ENCODE measurements at places on chromosomes 2 and 18.

DNA sequence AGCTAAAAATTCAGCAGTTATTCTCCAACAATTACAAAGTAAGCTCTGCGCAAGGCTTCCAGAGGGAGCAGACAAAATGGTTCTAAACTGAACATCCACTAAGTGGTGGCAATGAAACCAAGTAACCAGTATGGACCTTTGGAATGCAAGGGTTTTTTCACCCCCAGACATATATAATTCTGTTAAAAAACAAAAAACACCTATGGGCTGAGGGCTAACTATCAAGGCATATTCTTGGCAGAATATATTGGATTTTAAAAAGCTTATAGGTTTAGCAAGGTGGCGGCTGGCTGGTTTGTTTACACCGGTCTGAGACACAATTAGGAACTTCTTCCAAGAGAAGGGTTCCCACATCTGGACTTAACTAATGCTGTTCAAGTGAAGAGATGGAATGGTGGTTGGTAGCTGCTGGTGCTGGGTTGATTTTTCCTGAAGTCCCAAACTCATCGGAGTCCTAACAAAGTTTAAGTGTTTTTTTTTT lies 2.8 kb downstream of the ZFP36L2 start:
- no peak for DNase-seq

- no peak for DNase-seq
Measured at GRCh38 chr18:21064347-21064746, 47.3 kb downstream of the ROCK1 start.

GRCh38 chr2:99867770-99868169 lies 274.6 kb downstream of the AFF3 start:
- DNase-seq: no peak

DNA sequence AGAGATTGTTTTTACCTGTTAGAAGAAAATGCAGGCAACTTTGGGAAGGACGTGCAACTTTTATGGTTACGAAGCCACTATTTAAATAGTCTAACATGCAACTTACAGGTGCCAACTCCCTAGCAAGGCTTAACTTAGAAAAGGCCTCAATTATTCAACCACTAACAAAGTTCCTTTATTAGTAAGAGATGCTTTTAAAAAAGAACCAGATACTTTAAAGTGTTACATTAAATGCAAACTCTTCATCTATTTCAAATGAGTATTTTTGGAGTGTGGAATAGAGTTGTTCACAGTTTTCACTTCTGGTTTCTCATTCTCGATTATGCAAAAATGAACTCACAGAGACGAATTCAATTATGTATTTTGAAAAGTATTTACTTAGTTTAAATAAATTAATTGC lies 51.7 kb downstream of the PELI1 start:
- no peak for DNase-seq

GRCh38 chr2:117738991-117739839 lies 75.3 kb upstream of the DDX18 start:
- DNase-seq: no peak

- no peak for DNase-seq
Measured at GRCh38 chr2:16478434-16479210, 187.0 kb downstream of the CYRIA start.

GRCh38 chr18:59697236-59697932 lies at the start of gene CCBE1:
TSS of gene CCBE1 (minus strand) at chr18:59697423.
- peak; percentile 81 for DNase-seq

GRCh38 chr2:204842661-204843485 lies 297.6 kb downstream of the PARD3B start:
- peak; percentile 42 for DNase-seq

GRCh38 chr2:32248299-32248698 lies 16.4 kb downstream of the NLRC4 start:
- DNase-seq: no peak

- no peak for DNase-seq
Measured at GRCh38 chr2:233148354-233148753, 88.2 kb downstream of the INPP5D start.

- no peak for DNase-seq
Measured at GRCh38 chr2:9463698-9464034, 10.7 kb upstream of the IAH1 start.

DNA sequence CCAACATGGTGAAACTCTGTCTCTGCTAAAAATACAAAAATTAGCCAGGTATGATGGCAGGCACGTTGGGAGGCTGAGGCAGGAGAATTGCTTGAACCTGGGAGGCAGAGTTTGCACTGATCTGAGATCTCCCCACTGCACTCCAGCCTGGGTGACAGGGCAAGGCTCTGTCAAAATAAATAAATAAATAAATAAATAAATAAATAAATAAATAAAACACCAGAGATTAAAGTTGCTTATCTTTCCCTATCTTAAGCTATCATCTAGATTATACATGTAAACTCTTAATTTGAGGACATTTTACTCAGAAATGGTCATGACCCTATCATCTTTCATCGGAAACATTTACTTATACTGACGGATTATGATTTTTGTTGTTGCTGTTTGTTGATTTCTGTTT lies 373.2 kb downstream of the GALNT13 start:
- no peak for DNase-seq

DNA sequence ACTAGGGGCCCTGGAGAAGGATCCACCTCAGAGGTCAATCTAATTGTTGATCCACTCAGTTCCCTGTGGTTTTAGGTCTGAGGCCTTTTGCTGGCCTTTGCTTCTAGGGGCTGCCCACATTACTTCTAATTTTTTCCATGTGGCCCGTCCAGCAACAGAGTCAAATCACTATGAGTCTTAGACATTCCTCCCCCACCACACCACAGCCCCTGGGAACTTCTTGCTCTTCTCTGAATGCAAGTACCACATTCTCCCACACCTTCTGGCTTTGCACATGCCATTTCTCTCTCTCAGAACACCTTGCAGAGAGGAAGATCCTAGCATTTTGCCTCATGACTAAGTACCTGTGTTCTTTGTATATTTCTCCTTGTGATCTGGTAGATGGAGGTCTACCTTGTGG lies 286.9 kb downstream of the SETBP1 start:
- DNase-seq: no peak

DNA sequence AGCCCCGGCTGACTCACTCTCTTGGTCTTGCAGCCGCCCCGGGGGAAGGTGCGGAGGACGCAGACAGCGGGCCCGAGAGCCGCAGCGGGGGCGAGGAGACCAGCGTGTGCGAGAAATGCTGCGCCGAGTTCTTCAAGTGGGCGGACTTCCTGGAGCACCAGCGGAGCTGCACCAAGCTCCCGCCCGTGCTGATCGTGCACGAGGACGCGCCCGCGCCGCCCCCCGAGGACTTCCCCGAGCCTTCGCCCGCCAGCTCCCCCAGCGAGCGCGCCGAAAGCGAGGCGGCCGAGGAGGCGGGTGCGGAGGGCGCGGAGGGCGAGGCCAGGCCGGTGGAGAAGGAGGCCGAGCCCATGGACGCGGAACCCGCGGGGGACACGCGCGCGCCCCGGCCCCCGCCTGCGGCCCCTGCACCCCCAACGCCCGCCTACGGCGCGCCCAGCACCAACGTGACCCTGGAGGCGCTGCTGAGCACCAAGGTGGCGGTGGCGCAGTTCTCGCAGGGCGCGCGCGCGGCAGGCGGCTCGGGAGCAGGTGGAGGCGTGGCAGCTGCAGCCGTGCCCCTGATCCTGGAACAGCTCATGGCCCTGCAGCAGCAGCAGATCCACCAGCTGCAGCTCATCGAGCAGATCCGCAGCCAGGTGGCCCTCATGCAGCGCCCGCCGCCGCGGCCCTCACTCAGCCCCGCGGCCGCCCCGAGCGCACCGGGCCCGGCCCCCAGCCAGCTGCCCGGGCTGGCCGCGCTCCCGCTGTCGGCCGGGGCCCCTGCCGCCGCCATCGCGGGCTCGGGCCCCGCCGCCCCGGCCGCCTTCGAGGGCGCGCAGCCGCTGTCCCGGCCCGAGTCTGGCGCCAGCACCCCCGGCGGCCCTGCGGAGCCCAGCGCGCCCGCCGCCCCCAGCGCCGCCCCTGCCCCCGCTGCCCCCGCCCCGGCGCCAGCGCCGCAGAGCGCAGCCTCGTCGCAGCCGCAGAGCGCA lies 12.7 kb downstream of the SALL3 start:
- DNase-seq: no peak

DNA sequence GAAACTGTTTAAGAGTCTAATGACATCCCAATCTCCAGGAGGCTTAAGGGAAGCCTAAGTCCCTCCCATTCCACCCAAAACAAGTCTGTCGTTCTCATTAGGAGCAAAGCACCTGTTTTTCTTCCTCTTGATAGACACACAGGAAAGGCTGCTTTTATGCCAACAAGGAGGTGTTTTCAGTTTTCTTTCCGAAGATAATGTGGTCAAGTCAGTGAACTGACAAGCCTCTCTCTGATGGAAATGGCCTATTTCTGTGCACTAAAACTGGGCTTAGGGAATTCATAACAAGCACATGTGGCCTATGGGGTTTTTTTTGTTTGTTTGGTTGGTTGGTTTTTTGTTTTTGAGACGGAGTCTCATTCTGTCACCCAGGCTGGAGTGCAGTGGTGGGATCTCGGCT lies 36.2 kb downstream of the FBLN7 start:
- DNase-seq: no peak

- no peak for DNase-seq
Measured at GRCh38 chr2:98732430-98733051, 1.6 kb upstream of the MGAT4A start.

GRCh38 chr2:182792441-182792840 lies 74.0 kb downstream of the FRZB start:
- no peak for DNase-seq

- DNase-seq: peak; percentile 34
Measured at GRCh38 chr2:106537047-106537446, 49.9 kb downstream of the CD8B2 start.

DNA sequence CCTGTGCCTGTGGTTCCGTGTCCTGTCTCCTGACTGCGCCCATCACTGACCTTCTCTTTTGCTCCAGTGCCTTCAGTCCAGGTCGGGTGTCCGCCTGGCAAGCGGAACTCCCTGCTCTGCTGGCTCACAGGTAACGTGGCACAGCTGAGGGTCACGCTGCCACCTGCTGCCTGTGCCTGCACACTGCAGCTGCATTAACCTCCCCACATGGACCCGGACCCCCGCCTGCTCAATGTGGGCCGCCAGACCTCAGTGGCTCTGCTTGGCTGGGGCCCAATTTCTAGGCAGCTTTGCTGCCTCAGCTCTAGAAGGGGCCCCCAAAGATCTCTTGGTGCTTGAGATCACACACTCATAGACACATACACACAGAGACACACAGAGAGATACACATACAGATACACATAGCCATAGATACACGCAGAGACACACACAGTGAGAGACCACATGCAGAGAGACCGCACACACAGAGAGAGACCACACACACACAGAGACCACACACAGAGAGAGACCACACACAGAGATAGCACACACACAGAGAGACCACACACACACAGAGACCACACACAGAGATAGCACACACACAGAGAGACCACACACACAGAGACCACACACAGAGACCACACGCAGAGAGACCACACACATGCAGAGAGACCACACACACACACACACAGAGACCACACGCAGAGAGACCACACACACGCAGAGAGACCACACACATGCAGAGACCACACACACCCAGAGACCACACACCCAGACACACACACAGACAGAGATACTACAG lies 14.9 kb upstream of the CNNM3 start:
- peak; percentile 82 for DNase-seq

GRCh38 chr2:65867446-65867845 lies 435.0 kb upstream of the SPRED2 start:
- DNase-seq: no peak

- peak; percentile 80 for DNase-seq
Measured at GRCh38 chr2:232511336-232511890, 8.8 kb upstream of the PRSS56 start.

- peak; percentile 10 for DNase-seq
Measured at GRCh38 chr2:238498691-238499295, 72.1 kb downstream of the ASB1 start.

DNA sequence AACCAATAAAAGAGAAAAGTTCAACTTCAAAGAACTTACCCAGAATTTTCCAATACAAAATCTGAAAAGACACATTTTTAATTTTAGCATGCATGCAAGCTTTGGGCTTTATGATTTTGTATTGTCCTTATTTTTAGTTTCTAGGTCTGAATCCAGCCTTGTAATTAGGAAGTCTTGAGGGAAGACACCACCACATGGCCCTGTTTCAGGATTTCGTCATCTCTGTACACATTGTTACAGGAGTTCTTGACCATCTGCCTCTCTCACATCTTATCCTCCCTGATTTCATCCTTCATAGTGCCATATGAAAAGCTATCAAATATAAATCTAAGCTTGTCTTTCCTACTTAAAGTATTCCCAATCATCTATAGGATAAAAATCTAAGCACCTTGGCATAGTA lies 176.1 kb downstream of the TXNL1 start:
- no peak for DNase-seq

- no peak for DNase-seq
Measured at GRCh38 chr2:38174646-38175423, 98.9 kb upstream of the CYP1B1 start.

- DNase-seq: no peak
Measured at GRCh38 chr2:24080701-24081100, 3.9 kb downstream of the TP53I3 start.

DNA sequence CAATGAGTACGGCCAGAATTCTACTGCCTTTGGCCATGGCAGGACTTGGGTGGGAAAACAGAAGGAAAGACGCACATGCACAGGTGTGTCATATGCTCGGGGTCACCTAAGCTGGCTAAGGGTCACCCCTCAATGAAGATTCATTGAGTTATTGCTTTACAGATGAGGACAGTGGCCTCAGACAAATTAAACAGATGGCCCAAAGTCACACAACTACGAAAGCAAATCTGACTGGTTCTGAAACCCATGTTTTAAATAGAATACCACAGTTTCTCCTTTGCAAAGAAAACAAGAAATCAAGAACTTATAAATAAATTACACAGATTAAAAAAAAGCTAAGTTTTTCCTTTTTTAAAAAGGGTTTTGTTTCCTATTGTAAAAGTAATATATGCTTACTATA lies 70.5 kb downstream of the ID2 start:
- no peak for DNase-seq

- no peak for DNase-seq
Measured at GRCh38 chr18:58657081-58657480, 14.2 kb upstream of the MALT1 start.

DNA sequence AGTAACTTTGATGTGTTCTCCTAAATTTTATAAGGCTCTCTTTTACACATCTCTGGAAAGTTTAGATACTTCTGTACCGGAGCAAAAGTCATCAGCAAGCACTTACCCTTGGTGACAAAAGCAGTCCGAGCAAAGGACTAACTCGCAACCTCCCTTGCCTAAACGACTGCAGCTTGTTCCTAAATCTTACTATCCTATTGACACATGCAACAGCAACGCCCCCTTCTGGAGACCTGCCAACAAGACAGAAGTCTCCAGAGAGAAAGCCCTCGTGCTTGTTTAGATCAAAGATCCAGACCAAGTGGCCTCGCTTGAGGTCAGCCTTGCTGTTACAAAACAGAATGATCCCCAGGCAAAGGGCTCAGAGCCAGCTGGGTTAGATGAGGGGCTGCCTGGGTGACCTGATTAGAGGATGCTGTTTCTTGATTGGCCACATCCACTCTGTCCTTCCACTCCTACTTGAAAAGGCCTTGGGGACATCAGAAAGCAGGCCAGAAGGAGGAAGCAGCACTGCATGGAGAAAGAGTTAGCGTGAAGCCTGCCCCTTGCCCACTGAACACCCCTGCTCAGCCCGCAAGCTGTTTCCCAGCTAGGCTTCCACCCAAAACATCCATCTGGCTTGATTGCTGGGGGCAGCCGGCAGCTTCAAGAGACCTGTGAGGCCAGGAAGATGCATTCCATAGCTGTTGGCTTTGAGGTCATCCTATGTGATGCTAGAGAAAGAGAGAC lies 94.3 kb downstream of the HNRNPLL start:
- peak; percentile 95 for DNase-seq

GRCh38 chr2:189629531-189630453 lies 31.5 kb upstream of the ASNSD1 start:
- DNase-seq: no peak

GRCh38 chr2:206840999-206841398 lies 75.6 kb downstream of the FASTKD2 start:
- DNase-seq: no peak

GRCh38 chr2:55239656-55240222 lies 7.3 kb downstream of the RPS27A start:
- no peak for DNase-seq

All from adrenal gland (tissue), 19 donors.